ENCODE measurements at places on chromosomes 4 and X.

- DNase-seq: no peak
Measured at GRCh38 chr4:76854858-76855257, 43.1 kb downstream of the SOWAHB start.

DNA sequence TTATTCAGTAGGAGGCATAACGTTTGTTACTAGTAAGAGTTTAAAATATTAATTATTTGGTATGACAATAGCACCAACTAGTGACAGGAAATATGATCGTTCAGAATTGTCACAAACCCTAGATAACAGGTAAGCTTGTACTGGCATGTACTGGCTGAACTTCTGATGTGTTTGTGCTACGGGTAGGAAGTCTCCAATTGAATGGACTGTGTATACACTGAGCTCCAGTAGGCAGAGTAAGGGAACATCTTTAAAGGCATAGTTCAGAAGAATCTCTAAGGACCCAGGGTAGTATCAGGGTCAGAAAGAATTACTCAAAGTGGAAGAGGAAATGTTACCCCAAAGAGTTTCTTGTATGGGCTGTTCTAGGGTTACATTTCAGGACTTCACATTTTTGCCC lies 230.4 kb downstream of the EDA2R start:
- no peak for DNase-seq

GRCh38 chrX:121975671-121976070 lies 928.3 kb downstream of the GLUD2 start:
- no peak for DNase-seq

GRCh38 chr4:174362340-174362739 lies 78.6 kb downstream of the CEP44 start:
- no peak for DNase-seq

DNA sequence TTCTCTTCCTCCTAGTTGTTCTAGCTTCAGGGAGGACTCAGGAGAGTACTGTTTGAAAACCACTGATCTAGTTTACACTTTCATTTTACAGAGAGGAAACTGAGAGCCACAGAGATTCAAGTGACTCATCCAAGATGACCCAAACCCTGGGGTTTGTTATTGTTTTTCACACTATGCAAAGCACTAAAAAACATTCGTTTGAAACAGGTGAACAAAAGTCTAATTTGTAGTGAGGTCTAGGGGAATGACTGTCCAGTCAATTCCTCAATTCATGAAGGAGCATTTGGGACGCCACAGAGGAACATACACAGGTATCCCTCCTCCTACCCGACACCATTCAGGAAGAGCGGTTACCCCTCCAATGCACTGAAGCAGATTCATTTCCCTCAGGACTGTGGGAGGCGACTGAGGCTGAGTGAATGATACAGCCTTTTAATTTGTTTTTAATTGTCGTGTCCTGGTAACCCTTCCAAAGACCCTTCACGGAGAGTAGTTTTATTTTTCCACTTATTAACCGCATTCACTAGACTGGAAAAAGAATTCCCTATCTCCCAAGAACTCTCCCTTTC lies 30.3 kb downstream of the TLR10 start:
- peak; percentile 23 for DNase-seq

DNA sequence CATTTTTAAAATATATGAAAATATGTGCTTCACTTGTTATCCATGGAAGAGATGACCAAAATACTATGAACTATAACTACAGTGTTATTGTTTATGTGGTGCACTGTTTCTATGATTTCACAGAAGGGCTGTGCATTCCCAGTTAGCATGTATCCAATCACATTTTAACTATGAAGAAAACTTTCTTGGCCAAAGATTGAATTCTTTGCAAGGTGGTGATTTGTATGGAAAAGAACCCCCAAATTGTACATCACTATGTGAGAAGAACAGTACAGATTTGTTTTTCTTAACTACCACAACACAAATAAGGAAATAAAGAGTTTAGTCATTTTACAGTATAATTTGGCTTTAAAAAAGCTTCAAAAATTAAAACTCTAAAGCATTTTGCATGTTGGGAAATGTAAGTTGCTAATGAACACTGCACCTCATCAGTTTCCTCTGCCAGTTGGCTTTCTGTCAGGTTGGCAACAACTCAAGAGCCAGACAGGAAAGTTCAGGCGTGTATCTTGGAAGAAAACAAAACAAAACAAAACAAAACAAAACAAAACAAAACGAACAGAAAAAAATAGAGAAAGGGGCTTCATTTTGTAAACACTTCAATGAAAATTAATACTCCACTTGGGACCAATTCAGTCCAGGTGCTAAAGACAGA lies 237.0 kb downstream of the SCFD2 start:
- DNase-seq: no peak

- peak; percentile 36 for DNase-seq
Measured at GRCh38 chrX:17078031-17078720, 131.7 kb downstream of the REPS2 start.

GRCh38 chr4:64157397-64157796 lies 251.9 kb downstream of the TECRL start:
- DNase-seq: no peak

DNA sequence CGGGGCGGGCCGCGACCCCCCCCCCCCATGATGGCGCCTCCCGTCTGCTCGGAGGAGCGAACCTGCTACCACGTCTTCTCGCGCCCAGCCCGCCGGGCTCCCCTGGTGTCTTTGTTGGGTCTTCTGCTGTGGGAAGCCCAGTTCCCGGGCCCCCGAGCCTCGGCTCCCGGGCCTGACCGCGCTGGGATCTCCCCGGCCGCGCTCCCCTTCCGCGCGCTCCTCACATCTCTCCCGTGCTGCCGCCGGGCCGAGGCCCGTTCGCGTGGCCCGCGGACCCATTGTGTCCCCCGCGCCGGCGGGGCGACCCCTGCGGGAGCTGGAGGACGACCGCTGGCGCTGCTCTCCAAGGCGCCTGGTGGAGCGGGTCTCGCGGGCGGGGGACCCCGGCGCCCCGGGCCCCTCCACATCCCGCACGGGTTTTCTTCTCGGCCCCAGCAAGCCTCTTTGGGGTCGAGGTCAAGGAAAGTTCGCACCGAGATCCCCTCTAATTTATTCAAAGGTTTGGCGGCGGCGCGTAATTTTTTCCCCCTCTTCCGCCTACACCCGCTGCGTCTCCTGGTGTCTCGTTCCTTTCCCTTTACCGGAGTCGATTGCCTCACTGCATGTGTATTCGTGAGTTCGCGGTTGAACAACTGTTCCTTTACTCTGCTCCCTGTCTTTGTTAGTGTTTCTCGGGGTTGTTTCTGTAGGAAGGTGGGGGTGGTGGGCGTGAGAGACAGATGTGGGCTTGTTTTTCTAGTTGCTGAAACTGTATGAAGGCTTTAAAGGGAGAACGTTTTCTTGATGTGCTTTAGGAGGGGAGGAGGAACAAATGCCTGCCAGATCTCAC lies 770 bp downstream of the SMAD1 start:
- DNase-seq: peak; percentile 60

DNA sequence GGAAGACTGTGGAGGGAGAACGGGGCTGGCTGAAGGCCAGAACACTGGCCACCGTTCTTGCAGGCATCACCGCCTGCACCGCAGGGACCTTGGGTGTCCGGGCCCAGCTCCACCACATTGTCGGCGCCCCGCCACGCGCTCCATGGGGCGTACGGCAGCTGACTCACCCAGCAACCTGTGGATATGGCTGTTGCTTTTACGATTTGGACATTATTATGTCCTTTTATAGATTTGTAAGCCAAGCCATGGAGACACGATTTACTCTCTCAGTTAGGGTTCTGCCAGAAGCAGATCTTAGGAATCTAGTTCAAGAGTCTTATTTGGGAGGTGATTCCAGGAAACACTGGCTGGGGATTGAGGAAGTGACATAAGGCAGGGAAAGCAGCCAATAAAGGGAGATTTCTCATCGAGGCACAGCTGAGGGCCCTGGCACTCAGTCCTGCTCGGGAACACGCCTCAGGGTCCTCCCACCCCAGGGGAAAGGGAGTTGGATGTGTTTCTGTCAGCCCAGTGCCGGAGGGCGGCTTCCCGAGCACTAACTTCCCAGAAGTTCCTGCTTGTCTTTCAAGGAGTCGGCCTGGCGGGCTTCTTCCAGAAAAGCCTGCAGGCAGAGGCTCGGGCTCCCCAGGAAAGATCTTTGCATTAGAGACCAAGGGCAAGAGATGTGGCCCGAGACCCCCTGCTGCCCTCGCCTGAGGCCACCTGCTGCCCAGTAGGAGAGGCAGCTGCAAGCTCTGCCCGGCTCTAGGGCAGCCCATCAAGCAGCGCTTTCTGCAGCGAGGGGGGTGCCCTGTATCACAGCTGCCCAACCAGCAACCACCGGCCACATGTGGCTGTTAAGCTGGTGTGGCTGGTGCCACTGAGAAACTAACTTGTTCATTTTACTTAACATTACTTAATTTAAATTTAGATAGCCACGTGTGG lies 52.9 kb downstream of the CRMP1 start:
- no peak for DNase-seq

GRCh38 chr4:153281476-153281875 lies 63.0 kb upstream of the MND1 start:
- no peak for DNase-seq

DNA sequence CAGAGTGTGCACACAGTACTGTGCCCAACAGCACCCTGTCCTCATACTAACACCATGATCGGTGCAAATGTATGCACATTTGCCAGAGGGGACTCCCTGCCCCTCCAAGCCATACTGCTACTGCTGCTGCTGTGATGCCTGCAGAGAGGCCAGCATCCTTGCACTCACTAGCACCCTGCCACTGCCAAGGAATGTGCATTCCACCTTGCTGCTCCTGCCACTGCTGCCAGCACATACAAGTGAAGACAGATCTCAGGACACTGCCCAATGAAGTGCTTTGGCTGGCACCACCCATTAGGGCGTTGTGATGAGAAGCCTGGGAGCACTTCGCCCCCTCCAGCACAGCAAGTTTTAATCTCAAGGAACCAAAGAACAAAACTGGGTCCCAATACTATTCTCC lies 146.3 kb upstream of the DMD start:
- DNase-seq: no peak

DNA sequence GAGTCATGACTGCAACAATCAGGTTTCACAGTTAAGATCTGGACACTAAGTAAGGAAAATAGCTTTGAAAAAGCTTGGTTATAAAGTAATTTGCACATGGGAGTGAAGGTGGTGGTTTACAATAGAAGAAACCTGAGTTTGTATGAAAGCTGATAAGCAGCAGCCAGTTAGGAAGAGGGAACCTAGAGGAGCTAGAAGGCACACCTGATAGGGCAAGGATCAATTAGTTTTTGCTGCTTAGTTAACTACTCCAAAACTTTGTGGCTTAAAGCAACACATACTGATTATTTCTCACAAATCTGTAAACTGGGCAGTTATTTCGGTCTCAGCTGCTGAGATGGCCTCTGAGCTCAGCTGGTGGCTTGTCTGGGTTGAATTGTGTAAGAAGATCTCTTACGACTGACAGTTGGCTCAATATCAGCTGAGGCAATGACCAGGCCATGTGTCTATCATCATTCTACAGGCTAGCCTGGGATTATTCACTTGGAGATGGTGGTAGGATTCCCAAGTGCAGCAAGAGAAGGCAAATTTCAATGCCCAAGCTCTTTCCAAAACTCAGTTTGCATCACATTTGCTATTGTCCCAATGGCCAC lies 255.0 kb upstream of the PITX2 start:
- DNase-seq: no peak

- DNase-seq: no peak
Measured at GRCh38 chr4:107133965-107134653, 98.0 kb upstream of the DKK2 start.
